ENCODE measurements at places on chromosomes 12 and 14. TPM values are rescaled to one million over a fixed set of nuclear protein-coding genes. Genes with fewer than 3 reads are reported as not detected.
A peak's percentile ranks its signal among the peaks of the same experiment; 100 is the strongest.

DNA sequence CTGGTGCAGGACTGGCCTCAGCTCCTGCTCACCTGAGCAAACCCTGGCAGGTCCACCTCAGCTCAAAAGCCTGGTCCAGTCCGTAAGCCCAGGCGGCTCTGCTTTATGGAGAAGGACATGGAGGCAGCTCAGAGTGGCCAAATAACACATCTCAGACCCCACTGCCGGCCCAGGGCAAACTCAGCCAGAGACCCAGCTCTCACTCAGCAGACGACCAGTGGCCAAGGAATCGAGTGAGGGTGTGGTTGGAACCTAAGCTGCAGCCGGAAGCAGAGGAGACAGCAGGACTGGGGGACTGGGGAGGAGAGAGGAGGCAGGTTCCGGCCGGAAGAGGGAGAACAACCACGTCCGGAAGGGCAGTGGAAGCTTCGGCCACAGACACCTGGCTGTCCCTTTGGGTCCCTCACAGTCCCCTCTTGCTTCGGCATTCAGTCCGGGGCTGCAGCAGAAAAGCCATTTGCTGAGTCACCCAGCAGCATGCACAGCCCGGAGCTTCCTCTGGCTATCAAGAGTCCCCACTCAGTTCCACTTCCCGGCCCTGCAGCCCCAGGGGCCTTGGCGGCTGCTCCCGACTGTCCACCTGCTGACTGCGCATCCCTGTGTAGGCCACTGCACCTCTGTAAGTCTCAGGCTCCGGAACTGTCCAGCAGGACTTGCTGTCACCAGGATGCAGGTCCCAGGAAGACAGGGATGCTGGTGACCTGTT, 104.0 kb downstream of the CALM1 start:
- no peak for DNase-seq

GRCh38 chr12:68240975-68241374, 12.4 kb downstream of the IL22 start:
- peak; percentile 12 for DNase-seq

GRCh38 chr14:37278636-37279538, 81.2 kb downstream of the MIPOL1 start:
- no peak for DNase-seq

GRCh38 chr14:21852061-21852664, 178.5 kb upstream of the OR4E1 start:
- DNase-seq = peak; percentile 60

DNA sequence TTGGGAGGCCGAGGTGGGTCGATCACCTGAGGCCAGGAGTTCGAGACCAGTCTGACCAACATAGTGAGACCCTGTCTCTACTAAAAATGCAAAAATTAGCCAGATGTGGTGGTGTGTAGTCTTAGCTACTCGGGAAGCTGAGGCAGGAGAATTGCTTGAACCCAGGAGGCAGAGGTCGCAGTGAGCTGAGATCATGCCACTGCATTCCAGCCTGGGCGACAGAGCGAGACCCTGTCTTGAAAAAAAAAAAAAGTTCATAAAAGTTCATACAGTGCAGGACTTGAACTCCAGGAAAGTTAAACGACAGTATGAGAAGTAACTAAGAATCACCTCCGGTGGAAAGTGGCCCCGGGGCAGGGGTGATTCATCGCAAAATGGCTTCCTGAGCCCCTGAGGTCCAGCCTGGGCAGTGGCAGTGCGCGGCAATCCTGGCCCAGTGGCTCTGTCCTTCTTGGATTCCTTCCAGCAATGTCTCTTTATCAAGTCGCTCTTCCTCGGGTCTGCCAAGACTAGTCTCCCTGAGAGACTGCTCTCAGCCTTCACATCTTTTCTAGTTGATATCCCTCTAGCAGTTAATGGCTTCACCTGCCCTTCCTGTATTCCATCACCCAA, 16.7 kb upstream of the MAP1LC3B2 start:
- peak; percentile 32 for DNase-seq

The KRT85 gene
- not detected for total RNA-seq

All from dermis microvascular lymphatic vessel endothelial cell (primary cell).